ENCODE measurements at places on chromosomes 3 and 15.

GRCh38 chr3:40079847-40080240, 229.7 kb upstream of the EIF1B start:
- DNase-seq: no peak

GRCh38 chr3:13879946-13880810, at the start of gene WNT7A:
Gene WNT7A (minus strand): TSS chr3:13880071. CDS start chr3:13879816, 255 bp downstream.
- DNase-seq: peak; percentile 59

- DNase-seq: no peak
These were observed 12.7 kb upstream of the LMCD1 start for GRCh38 chr3:8488877-8489276.

- no peak for DNase-seq
These were observed 109.1 kb downstream of the PPP2R3A start for GRCh38 chr3:136074546-136075170.

DNA sequence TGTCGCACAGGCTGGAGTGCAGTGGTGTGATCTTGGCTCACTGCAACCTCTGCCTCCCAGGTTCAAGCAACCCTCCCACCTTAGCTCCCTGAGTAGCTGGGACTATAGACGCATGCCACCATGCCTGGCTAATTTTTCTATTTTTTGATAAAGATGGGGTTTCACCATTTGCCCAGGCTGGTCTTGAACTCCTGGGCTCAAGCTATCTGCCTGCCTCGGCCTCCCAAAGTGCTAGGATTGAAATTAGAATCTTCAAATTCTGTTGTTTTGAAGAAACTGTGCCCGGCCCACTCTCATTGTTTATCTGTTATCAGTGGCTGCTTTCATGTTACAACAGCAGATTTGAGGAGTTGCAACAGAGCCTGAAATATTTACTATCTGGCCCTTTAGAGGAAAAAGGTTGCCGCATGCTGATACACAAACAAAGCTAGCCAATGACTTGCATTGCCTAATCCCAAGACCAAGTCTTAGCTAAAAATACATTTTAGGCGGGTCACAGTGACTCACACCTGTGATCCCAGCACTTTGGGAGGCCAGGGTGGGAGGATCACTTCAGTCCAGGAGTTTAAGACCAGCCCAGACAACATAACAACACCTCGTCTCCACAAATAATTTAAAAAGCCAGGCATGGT, 43.2 kb upstream of the PPP4R2 start:
- no peak for DNase-seq

DNA sequence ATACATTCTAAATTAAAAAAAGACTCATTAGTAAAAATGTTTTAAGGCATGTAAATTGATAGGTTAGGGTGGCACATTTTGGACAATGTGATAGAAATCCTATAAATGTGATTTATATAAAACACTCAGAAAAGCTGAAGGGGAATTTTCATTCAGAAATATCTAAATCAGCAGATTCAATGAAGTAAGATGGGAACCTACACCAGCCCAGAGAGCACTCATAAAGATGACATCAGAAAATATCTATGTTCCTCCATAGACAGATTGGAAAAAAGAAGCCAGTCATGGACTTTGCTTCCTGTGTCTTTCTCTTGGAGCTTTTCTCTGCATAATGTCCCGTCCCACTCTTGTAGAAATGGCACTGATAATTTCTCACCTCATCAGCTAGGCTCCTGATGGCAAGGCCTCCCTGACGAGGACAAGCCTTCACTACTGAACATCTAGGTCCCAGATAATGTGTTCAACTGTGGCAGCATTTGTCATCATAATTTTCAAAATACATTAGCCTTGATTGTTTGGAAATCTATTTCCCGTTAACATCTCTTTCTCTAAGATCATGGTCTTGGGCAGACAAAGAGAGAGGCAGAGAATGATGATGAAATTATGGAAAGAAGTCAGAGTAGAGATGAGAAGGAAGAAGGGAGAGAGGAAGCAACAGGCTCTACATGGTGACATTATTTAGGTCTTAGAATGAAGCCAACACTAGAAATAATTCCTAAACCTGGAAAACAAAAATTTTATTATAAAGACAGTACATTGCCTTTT, 354.4 kb downstream of the NTRK3 start:
- no peak for DNase-seq

DNA sequence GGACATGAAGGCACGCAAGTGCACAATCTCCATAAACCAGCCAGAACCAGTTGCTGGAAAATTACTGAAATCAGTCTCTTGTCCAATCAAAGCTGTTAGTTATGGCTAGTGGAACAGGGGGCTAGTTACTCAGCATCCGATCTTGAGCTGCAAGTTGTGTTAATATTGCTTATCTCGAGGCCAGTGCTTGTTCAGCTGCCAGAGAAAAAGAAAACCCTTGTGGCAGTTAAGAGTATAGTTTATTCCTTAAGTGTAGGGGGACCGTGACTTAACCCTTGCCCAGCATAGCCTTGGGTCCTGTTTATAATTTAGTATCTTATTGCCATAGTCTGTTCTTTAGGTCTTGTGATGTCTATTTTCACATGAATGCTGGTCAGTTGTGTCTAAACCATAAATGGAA, 268.5 kb downstream of the CD47 start:
- no peak for DNase-seq

GRCh38 chr3:128257632-128258031, 104.4 kb downstream of the EEFSEC start:
- DNase-seq: no peak

- no peak for DNase-seq
These were observed 92.8 kb downstream of the TFG start for GRCh38 chr3:100802126-100802525.

GRCh38 chr3:142225885-142226215, 465 bp upstream of the GK5 start:
- no peak for DNase-seq

- DNase-seq: no peak
These were observed 593.1 kb upstream of the MDFIC2 start for GRCh38 chr3:70905491-70905890.

- DNase-seq: no peak
These were observed 8.0 kb downstream of the SH3BP5 start for GRCh38 chr3:15324379-15324808.

DNA sequence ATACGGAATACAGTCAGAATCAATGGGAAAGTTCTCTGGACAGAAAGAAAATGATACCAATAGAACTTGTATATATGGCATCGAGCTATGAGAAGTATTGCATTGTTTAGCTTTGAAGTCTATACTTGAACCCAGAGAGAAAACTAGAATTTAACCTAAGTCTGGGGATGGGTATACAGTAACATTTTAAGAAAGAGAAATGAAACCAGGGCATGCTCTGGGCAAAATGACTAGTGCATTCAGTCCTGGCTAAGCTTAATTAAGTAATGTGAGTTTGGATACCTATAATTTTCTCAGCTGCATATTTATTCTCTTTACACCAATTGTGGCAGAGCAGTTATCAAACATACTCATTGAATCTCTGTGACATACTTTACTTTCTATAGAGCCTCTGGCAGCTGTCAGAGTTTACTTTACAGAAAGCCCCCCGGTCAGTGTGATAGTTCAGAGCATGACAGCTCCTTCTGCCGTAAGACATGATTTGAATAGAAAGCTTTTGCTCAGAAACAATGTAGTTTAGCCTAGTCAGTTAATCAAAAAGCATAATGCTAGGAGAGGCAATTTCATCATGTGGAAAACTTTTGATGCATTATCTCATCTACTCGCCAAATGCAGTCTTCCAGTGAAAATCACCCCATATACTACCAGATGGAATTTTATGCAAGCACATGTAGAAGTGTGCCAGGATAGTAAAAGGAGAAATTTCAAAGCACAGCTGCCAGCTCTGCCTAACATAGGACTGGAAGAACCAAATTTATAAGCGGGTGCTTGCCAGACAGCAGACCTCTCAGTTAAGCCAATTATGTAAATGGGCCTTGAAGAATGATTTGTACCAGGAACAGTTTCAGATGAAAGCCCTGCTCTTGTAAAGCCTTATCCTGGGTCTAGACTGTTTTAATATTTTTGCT, 40.7 kb downstream of the OXSM start:
- DNase-seq: no peak

DNA sequence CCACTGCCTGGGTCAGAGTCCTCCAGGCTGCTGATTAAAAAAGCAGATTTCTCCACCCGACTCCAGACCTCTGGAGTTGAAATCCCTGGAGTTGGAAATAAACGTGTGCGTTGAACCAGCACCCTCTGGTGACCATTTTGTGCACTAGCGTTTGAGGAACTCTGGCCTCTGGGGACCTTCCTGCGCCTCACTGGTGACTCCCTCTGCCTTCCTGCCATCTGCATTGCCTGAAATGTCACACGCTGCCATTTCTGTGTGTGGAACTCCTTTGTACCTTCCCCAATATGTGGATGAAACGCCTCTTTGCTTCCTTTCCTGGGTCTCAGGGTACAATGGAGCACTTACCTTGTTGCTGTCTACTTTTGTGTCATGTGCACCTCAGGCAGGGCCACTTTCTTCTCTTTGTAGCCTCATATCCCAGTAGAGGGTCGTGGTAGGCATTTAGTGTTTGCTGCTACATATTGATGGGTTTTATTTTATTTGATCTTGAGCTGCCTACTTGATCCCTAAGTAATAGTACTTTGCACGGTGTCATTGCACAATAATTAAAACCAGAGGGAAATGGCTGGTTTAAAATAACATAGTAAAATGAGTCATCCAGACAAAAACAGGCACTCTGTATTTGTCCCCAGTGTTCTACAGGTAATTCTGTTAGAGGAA, 56.8 kb downstream of the GPR171 start:
- DNase-seq: peak; percentile 19

DNA sequence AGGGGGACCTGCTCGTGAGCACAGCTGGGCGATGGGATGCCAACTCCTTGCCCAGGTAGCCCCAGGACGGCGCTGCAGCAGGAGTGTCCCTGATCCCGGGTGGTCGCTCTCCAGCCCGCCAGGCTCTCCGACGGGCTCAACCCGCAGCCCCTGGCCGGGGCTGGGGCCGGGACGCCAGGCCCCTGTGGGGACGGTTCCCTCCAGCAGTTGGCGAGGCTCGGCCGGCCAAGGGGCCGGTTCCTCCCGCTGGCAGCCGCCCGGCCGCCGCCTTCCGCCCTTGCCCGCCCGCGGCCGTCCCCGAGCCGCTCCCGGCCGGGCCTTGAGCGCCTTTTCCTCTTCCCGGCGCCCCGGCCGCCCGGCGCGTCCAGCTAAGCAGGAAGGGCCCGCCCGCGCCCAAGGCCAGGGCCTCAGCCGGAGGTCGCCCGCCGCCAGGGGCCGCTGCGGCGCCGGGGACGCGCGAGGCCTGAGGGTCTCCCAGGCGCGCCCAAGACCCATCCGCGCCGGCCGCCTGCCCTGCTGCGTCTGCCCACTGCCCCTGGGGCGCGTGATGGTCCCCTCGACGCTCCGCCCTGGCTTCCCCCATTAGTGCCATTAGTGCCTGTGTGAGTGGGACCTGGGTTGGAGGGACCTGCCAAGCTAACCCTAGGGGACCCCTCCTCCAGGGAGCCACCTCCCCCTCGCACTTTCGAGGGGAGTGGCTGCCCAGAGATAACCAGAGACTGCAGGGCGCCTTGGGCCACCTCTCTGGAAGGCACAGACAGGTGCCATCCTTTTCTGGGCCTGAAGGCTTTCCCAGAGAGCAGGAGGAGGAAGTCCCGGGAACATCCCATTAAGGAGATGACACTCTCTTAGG, 106.4 kb downstream of the FBLN2 start:
- DNase-seq: no peak

DNA sequence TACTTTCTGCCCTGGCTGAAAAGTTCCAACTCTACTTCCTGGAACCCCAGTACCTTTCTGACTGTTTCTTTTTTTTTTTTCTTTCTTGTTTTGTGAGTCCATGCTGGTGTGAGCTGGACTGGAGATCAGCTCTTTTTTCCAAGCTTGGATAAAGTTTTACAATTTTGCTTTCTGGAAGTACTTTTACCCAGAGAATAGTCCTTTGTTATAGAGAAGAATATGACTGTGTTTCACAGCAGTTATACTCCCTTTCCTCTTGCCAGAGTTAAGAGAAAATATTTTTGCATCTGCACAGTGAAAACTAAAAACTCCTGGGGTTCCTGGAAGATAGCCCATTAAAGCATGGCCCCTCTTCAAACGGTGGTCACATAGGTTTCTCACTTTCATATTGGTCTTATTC, 1100.6 kb downstream of the OTOL1 start:
- no peak for DNase-seq

DNA sequence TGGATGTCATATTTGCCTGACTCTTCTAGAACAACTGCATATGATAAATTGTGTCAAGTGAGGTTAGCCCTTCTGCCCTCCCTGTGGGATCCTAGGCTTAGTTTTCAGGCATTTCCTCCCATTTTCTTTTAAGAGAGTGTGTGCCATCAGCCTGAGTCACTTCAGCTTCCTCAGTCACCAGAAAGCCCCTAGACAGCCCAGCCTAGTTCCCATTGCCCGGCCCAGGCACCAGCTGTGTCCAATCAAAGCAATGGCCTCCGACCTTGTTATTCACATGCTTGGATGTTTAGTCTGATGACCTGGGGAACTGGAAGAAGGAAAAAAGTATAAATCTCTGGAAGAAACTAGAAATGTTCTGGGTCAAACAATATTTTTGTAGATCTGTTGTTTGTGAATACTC, 221.9 kb upstream of the LRIG1 start:
- no peak for DNase-seq

- no peak for DNase-seq
These were observed 117.5 kb downstream of the EEFSEC start for GRCh38 chr3:128270559-128271492.

DNA sequence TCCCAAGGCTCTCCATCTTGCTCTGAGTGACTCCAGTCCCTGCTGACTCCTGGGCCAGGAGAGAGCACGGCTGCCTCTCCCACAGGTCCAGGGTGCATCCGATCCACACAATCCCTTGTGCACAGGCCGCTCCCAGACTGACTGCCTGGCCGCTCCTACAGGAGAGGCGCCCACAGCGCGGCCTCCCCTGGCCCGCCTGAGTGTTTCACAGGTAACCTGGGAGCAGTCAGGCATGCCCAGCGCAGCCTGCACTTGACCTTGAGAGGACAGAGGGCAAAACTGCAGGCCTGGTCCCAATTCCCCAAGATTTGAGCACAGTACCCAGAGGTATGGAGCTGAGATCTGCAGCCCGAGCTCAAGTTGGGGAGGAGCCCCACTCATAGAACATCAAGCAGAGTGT, 490.2 kb downstream of the CNTN6 start:
- no peak for DNase-seq

GRCh38 chr3:186315581-186316354, 46.3 kb downstream of the DGKG start:
- no peak for DNase-seq

DNA sequence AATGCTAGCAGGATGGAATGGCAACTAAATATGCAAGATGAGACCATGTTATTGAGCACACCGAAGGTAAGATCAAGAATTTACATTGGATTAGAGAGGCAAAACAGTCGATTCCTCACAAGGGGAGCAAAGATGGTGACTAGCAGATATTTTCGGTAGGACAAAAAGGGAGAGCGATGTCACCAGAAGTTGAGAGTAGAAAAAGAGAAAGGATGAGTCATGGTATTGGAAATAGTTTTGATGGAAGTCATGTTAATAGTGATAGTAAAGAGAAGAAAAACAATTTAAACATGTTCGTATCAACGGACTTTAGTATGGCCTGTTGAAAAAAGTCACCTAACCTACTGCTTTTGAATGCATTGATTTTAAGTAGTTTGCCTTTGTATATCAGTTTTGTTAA, 55.0 kb downstream of the UBE2E2 start:
- DNase-seq: no peak

All from T follicular helper cell (primary cell).